CD8-positive, alpha-beta memory T cell (primary cell): ENCODE measurements at places on chromosomes 2 and 18.

- DNase-seq = no peak
Observed at GRCh38 chr2:170462433-170463205, 252.5 kb upstream of the SP5 start.

DNA sequence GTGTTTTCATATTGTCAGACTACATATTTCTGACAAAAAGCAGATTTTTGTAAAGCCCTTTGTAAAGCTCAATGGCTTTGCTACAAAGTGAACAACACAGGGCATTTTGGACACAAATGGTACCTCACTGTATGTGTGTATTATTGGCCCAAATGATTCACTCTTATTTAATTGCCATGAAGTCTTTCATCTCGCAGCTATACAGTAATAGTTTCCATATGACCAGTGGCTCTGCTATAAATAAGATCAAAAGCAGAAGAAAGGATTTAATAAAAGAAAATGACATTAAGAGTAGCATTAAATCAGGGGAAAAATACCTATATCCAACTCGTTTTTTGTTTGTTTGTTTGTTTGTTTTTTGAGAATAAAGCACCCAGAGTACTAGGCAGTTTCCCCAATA is 284.0 kb upstream of the CCDC68 start:
- no peak for DNase-seq

DNA sequence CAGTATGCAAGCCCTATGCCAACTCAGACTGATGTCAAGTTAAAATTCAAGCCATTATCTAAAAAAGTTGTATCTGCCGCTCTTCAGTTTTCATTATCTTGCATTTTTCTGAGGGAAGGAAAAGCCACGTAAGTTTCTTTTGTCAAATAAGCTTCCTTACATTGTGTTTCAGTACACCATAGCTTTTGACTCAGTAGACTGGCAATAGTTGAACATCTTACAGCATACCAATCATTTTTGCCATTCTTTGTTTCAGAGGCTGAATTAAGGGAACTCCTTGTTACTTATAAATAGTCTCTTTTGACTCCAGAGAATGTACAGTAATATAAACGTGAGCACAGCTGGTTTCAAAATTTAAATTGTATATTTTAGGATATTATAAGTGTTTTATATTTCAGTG is 120.6 kb downstream of the EHBP1 start:
- no peak for DNase-seq

DNA sequence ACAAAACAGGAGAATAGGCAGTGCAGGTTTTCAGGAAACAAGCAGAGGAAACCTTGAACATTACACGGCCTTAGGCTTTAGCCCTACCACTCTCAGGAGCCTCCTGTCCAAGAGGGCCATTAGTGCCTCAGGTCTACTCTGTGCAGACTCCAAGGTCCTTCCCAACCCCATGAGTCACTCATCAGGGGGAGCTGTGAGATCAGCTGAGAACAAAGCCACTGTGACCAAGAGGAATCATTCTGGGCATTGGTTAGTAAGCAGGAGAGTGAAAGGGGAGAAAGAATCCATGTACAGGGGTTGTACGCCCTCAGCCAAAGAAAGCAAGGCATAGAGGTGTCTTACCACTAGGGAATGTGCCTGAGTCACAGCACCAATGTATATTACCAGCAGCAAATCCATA is 680.3 kb downstream of the DPP10 start:
- DNase-seq = no peak
